ENCODE measurements at places on chromosomes 5 and 9.

DNA sequence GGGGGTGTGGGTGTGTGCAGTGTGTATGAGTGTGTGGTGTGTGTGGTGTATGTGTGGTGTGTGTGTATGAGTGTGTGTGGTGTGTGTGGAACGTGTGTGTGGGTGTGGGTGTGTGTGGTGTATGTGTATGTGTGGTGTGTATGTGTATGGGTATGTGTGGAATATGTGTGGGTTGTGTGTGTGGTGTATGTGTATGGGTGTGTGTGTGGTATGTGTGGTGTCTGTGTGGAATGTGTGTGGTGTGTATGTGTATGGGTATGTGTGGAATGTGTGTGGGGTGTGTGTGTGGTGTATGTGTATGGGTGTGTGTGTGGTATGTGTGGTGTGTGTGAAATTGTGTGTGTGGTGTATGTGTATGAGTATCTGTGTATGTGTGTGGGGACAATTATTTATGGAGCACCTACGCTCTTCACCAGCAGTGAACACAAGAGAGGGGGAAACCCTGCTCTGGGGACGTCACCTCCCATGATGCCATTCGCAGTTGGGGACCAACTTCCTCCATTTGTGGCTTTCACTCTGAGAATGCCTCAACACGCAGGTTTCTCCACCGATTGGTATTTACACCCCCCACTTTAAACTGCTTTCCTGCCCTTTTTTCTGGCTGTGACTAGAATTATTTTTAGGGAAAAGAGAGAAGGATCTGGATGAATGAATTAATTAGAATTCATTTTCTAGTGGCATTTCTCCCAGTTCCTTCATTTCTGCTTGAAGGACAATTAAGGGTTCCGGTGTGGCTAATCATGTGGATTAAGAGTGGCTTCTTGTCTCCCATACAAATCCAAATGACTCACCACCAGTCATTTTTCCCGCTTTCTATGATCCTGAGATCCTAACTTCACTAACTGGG lies 238.1 kb downstream of the ROR2 start:
- DNase-seq = peak; percentile 33

GRCh38 chr5:116389601-116390000 lies 185.0 kb downstream of the SEMA6A start:
- no peak for DNase-seq

DNA sequence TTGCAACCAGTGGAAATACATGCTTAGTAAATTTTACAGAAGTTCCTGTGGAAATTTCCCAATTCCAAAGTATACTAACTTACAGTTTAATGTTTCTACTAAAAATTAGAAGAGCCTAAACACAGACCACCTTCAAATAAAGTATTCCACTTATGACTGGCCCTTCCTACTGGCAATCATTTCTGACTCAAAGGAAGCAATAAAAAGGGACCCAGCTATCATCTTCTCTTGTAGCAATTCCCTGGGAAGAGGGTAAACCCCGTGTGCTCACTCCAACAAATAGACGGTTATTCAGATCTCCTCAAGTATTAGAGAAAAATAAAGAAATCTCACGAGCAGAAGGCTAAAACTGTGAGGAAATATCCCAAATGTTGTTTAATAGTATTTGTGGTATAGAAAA lies 43.3 kb downstream of the GOLPH3 start:
- no peak for DNase-seq

GRCh38 chr9:18848657-18849056 lies 184.4 kb downstream of the SAXO1 start:
- no peak for DNase-seq

- DNase-seq = no peak
Observed at GRCh38 chr9:117927354-117927753, 223.2 kb downstream of the TLR4 start.

DNA sequence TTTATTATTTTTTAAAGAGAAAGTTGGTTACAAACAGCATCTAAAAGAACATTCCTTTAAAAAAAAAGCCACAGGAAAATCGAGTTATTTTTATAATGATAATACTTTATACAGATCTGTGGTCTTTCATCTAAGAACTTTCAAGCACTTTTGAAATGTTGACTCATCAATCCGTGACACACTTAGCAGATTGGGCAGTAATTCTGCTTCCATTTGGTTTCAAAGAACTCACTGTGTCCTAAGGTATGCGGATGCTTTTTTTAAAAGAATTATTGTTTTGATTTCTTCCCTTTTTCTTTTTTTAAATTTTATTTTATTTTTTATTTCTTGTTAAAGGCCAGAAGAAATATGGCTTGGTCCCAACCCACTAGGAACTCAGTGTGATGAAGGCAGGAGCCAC lies 147.8 kb downstream of the AOPEP start:
- DNase-seq = no peak

Data from activated naive CD8-positive, alpha-beta T cell treated with anti-CD3 and anti-CD28 coated beads, Interleukin-2, amount 50 U/mL, for 16 hours (primary cell).